ENCODE measurements at places on chromosomes 1 and 21.

DNA sequence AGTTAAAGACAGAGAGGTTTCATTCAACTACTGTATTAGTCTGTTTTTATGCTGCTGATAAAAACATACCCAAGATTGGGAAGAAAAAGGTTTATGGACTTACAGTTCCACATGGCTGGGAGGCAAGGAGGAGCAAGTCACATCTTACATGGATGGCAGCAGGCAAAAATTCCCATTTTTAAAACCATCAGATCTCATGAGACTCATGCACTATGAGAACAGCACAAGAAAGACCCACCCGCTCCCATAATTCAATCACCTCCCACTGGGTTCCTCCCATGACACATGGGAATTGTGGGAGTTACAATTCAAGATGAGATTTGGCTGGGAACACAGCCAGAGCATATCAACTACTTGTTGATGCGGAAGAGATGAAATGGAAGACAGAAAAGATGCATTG lies 9.2 kb downstream of the GPR161 start:
- DNase-seq: no peak

GRCh38 chr1:241924080-241924808 lies 33.3 kb upstream of the BECN2 start:
- DNase-seq: no peak

GRCh38 chr21:42725416-42725930 lies 72.1 kb downstream of the PDE9A start:
- no peak for DNase-seq

DNA sequence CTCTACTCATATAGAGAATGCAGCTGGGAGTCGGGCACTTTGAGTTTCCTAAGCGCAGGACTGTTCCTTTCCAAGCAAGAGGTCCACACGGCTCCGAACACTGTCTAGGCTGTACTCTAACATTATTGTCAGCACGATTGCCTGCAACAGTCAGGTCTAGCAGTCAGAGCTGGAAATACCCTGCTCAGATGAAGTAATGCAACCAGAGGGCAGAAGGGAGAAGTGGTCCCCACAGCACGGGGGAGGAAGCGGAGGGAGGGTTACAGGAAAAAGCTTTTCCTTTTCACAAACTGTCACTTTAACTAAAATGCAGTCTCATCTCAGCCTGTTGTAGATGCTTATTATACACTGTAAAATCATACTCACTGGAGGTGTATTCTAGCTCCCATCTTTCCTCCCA lies 98.9 kb upstream of the SLC44A3 start:
- DNase-seq: no peak

DNA sequence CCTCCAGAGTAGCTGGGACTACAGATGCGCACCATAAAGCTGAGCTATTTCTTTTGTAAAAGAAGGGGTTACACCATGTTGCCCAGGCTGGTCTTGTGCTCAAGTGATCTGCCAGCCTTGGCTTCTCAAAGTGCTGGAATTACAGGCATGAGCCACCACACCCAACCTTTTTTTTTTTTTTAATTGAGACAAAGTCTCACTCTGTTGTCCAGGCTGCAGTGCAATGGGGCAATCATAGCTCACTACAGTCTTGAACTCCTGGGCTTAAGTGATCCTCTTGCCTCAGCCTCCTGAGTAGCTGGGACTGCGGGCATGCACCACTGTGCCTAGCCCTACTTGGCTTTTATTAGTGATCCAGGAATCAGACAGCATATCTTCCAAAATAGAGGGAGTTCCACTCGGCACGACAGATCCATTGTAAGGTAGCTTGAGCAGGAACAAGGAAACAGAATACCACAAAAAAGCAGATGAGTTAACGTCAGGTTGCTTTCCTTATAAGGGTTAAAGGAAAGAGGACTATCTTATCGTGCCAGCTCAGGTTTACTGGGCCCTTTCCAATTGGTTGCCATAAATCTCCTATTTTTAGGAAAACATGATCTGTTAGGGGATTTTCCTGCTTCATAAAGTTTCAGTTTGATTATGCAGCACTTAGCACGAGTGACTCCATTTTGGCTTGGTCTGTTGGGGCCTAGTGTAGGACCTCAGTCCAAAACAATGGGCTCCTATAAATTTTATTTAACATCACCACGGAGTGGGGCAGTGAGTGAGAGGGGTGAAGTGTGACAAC lies 45.2 kb downstream of the NENF start:
- no peak for DNase-seq

DNA sequence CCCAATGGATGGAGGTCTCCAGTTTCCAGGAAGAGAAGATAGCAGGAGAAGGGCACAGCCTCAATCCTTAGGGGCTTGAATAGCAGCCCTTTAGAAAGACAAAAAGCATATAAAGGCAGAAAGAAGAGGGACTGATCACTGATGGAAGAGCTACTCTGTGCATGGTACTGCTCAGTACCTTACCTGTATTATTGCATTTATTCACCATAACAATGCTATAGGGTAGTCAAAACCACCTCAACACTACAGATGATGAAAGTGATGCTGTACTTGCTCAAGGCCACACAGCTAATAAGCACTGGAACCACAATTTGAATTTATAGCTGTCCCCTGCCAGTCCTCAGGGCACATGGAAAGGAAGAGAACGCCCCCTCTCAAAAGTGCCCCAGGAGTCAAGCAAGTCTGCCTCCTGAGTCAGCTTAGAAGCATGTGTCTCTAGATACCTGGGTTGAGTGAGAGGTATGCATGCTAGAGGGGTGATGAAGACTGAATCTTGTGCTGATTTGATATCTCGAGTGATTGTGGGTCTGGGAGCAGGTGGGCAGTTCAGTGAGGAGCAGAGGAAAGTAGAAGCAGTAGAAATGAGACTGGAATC lies 13.6 kb downstream of the DDAH1 start:
- DNase-seq: no peak

DNA sequence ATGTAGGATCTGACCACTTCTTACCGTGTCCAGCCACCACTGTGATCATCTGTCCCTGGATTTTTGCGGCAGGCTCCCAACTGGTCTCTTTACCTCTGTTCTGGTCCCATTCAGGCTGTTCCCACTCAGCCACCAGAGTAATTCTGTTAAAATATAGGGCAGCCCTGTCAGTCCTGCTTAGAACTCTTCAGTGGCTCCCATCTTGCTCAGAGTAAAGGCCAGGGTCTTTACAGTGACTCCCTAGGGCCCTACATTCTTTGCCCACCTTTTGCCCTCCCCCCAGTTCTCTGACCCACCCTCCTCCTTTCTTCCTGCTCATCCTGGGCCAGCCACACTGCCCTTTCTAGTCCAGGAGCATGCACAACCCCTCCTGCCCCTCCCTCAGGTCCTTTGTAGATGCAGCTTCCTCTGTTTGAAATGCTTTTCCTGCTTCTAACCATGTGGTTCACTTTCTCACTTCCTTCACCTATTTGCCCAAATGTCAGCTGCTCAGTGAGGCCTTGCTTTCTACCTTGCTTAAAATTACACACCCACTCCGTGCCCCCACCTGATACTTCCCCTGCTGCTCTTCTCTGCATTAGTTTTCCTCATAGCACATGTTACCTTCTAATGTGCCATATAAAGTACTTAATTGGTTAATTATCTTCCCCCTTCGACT lies 7.8 kb downstream of the UBIAD1 start:
- DNase-seq: no peak

DNA sequence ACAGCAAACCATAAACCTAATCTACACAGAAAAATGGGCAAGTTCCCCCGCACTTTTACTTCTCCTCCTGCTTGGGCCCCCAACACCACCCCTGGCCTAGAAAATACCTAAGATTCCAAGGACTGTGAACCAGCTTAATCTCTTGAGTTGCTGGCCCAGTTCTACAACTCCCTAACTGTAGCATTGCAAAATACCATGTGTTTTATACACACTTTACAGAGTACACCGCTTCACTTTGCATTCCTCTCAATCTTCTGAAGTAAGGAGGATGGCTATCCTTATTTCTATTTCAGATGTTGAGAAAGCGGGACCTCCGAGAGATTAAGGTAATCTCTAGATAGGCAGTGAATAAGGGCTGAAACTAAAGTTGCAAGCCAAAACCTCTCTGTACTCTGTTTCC lies 408.3 kb upstream of the NR5A2 start:
- DNase-seq: no peak

GRCh38 chr1:182610606-182611194 lies 6.5 kb upstream of the RGS16 start:
- DNase-seq: no peak

- no peak for DNase-seq
Measured at GRCh38 chr1:79041666-79042065, 35.1 kb upstream of the ADGRL4 start.

- DNase-seq: no peak
Measured at GRCh38 chr1:232985882-232986526, 35.6 kb downstream of the NTPCR start.

GRCh38 chr1:39529901-39530535 lies 38.6 kb downstream of the BMP8A start:
- no peak for DNase-seq

DNA sequence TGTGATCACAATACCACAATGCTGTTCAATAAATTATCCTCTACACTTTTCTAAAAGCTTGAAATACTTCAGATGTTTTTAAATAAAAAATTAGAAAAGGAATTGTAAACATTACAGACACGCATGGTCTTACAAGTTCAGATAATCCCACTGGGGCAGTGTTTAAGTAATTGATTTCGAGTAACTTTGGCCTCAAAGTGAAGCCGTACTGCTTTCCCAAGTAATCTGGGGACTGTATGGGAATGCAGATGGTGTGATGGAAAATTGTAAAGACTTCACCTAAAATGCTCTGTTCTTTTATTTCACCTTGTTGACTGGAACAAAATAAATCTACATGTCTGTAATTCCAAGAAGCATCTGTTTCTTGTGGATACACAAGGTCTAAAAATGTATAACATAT lies 401.7 kb upstream of the LYPLAL1 start:
- DNase-seq: no peak

GRCh38 chr1:156114919-156115513 lies 505 bp downstream of the LMNA start:
- DNase-seq: no peak

DNA sequence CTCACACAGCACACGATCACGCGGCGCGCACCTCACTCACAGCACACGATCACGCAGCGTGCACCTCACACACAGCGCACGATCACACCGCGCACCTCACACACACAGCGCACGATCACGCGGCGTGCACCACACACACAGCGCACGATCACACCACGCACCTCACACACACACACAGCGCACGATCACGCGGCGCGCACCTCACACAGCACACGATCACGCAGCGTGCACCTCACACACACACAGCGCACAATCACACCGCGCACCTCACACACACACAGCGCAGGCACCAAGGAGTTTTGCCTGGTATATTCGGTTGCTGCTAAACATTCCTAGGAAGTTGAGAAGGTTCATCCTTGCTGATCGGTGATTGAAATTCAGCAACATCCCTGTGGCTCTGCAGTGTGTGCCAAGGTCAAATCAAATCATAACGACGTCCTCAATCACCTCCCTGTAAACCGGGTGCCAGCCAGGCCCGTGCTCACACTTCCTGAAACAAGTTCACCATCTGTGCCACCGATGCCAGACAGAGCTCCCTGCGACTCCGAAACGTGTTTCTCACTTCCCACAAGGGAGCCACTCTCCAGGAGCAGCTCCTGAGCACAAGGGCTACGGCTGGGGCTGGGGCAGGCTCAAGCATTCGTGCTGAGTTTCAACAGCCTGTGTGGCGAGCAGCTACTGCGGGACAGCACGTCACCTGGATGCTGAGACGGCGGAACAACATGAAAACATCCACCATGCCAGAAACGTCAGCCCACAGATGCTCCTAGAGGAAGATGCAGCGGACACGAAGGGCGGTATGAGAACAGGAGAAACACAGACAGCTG lies 30.2 kb downstream of the WDR4 start:
- DNase-seq: no peak

Measured in stimulated activated CD4-positive, alpha-beta T cell treated with anti-CD3 and anti-CD28 coated beads, TNF-alpha, amount 100 ng/mL, for 48 hours (primary cell).